ENCODE measurements at places on chromosomes 1 and 21.

- peak; percentile 67 for DNase-seq
Measured at GRCh38 chr1:207828485-207829158, 76.8 kb downstream of the CD46 start.

DNA sequence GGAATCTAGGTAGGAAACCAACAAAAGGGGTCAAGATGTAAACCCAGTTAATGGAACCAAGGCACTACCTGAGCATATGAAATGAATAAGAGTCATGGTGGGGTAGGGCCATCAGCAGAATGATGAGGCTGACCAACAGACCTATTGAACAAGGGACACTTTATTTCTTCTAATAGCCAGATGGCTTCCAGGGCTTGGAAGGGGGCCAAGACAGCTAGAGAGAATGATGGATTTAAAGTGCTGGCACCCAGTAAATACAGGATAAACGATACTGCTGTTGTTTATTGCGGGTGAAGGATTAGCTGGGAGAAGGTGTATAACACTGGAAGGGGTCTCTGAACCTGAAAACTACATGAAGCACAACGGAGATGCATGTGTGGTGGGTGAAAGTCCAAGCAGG lies 15.6 kb downstream of the DDAH1 start:
- no peak for DNase-seq

DNA sequence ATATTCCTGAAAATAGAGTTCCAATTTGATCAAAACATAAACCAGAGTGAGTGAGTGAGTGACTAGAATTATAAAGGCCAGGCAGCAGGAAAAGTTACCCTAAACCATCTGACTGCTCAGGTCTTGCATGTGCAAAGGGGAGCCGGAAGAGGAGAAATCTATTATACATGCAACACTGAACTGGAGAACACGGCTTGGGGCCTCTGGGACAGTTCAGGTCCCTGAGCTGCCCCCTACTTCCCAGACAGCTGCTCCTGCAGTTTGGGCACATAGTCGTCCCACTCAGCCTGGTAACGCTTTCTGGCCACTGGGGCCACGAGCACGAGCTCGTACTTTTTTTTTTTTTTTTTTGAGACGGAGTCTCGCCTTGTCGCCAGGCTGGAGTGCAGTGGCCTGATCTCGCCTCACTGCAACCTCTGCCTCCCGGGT lies 40.1 kb downstream of the PTPRC start:
- no peak for DNase-seq

GRCh38 chr1:28110555-28110954 lies 22.1 kb upstream of the EYA3 start:
- no peak for DNase-seq

DNA sequence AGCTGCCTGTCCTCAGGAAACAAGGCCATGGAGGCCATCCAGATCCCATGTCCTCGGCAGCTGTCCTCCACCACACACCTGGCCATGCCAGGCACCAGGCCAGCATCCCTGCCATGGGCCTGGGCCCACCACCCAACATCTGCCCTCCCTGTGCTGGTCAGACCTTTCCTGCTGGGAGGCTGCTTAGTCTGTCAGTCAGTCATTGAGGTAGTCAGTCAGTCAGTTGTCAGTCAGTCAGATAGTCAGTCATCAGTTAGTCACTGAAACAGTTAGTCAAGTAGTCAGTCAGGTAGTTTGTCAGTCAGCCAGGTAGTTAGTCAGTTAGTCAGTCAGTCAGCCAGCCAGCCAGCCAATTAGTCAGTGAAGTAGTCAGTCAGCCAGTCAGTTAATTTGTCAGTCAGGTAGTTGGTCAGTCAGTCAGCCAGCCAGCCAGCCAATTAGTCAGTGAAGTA lies 17.2 kb downstream of the KRTAP10-1 start:
- no peak for DNase-seq

DNA sequence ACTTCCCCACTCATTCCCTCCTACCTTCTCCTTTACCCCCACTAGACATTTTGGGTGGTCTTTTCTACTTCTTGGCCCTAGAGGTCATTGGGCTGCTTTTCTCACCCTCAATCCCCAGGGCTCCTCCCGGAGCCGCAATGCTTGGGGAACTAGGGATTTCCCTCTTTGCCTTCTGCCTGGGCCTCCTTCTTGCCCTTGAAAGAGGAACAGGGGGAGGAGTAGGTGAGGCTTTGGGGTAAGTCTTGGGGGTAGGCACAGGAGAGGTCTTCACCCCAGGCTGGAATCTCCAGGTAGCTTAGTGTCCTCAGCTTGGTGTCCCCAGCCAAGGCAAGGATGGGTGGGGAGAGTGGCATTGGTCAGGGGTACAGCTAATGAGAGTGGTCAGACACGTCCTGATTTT lies 56.2 kb upstream of the EPS8L3 start:
- no peak for DNase-seq

DNA sequence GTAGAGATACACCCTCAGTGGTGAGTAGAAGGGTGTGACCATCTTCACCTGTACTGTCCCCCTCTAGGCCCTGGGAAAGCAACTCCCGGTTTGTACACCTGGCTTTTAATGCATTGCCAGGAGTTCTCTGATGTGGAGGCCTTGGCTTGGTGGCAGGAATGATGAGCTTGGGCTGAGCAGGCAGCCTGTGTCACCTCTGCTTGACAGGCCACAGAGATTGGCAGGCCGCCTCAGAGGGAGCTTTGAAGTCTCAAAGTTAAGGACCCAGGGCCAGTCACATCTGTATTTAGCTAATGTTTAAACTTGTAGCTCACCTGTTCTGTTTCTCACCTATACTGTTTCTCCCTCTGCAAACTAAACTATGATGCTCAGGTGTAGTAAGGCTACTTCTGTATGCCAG lies 28.5 kb downstream of the HUNK start:
- DNase-seq, result no peak

DNA sequence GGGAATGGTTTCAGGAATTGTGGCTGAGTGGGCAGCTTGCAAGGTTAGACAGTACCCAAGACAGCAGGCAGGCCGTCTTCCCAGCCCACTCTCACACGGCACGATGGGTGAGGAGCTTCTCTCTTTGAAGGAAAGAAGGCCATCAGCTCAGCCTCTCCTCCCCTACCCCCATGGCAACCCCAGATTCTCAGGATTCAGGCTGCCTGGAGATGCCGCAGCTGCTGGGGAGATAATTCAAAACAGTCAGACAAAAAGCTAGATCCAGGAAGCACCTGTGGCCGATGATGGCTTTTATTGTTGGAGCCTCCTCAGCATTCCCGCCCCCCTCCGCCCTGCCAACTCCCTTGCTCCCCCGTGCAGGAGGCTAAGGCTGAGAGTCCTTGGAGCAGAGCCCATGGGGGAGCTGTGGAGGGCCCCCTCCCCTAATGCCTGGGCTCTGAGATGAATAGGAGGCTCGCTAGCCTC lies 220.5 kb downstream of the TRABD2B start:
- DNase-seq, result no peak

GRCh38 chr1:226350519-226350865 lies 41.5 kb upstream of the LIN9 start:
- DNase-seq, result no peak

DNA sequence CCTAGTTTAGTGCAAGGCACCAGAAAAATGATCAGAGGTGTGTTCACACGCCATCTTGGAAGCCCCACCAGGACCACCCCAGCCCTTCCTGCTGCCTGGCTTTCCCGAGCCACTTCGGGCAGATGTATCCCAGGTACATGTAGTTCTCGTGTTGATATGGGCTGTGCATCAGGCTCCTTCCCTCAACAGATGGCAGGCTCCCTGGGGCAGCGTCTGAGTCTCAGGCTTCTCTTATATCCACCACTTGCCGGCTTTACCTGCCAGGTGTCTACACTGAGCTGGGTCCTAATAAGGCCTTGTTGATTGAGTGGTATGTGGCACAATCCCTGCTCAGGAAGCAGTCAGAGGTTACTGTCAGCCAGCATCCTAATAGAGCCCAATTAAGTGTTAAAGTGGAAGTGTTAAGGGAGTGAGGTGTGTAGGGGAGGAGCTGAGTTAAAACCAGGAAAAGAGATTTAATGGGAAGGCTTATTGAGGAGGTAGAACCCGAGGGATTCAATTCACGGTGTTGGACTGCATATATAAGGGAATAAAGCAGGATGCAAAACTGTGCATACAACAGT lies 8.5 kb downstream of the GPA33 start:
- DNase-seq, result no peak

DNA sequence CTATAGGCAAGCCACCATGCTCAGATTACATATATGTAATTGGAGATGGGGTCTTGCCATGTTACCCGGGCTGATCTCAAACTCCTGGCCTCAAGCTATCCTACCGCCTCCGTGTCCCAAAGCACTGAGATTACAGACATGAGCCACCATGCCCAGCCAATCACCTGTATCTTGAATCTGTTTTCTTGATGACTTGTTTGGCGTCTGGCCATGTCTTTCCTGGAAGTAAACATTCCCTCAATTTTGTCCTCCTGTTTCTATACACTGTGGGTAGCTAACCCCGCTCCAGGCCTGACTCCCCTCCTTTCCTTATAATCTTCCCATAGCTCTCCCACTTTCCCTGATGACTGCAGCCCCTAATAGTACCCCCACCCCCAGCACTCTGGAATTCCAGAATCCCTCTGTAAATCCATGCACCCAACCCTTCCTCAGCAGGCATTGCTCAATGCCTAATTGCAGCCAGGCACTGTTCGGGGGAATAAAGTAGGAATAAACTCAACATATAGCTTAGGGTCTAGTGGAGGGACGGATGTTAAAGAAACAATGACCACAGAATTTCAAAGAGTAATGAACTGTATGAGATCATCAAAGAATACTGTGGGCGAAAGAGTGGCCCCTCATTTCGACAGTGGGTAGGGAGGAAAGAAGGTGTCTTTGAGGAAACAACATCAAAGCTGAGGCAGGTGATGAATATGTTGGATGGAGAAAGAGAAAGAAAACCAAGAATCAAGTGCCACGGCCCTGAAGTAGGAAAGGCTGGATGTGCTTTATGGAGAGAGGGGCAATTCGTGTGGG lies 161.5 kb downstream of the ADSS2 start:
- DNase-seq, result no peak

- DNase-seq, result no peak
Measured at GRCh38 chr1:53134961-53135734, 7.3 kb downstream of the SLC1A7 start.

DNA sequence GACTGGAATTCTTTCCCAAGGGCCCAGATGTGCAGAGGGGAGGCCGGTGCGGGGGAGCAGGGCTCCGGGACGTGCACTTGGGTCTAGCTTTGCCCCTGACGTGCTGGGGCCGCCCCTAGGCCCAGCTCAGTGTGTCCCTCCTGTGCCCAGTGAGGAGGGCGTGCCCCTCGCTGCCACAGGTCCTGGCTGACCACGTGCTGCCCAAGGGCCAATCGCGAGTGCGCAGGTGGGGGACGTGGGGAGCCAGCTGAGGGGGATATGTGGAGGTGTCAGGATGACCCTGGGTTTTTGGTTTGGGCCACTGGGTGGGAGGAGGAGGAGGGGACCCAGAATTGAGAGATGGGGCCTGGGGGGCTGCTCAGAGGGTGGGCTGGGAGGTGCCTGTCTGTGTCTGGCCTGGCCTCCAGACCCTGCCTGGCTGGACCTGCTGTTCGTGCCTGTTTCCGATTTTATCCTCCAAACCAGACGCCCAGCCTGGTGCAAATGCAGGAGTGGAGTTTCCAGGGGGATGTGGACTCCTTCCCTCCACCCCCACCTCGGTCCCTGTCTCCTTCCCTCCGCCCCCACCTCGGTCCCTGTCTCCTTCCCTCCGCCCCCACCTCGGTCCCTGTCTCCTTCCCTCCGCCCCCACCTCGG lies 6.1 kb upstream of the RNF223 start:
- DNase-seq, result peak; percentile 76

GRCh38 chr21:36945496-36946138 lies 20.9 kb downstream of the HLCS start:
- no peak for DNase-seq

DNA sequence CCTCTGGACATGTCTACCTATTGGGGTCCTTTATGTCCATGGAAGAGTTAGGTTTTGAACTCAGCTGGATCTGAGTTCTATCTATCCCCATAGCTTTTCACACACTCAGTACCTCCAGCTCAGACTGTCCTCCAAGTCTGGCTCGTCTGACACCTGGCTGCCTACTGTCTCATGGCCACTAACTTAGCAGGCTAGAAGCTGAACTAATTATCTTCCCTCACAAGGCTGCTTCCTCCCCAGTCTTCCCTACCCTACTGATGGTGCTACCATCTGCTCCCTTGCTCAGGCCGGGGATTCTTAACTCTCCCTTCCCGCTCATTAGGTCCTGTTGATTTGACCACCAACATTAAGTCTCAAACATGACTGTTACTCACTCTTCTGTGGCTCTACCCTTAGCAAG lies 13.4 kb downstream of the VANGL2 start:
- DNase-seq, result no peak

DNA sequence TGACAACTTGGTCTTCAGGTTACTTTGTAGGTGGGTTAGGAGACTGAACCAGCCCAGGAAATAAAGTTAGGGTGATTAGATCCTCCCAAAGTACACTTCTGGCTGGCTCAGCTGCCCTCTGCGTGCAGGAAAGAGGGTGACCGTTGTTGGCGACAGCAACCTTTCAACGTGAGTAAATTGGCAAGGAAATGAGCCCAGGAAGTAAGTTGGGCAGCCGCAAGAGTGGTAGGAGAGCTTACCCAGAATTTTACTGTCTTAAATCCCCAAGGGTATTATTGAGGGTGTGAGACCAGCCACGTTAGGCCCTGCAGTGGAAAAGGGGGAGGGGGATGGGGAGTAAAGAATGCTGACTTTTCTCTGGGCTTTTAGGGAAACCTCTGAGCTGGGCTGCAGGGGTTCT lies 1.6 kb downstream of the TENT5C start:
- no peak for DNase-seq

DNA sequence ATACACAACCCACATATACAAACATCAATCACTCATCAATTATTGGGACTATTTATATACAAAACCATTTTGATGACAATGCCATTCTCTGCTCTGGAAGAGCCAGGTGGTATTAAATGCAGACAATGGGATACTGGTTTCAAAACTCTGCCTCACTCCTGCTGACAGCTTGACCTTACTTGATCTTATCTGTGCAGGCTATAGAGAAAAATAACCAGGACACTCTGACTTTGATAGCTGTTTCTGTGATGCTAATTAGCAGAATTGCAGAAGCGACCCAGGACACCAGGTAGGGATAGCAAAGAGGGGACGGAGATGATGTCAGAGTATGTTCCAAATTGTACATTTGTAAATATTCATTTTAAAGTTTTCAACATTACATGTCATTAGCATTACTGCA lies 89.5 kb downstream of the OLFM3 start:
- DNase-seq, result no peak

DNA sequence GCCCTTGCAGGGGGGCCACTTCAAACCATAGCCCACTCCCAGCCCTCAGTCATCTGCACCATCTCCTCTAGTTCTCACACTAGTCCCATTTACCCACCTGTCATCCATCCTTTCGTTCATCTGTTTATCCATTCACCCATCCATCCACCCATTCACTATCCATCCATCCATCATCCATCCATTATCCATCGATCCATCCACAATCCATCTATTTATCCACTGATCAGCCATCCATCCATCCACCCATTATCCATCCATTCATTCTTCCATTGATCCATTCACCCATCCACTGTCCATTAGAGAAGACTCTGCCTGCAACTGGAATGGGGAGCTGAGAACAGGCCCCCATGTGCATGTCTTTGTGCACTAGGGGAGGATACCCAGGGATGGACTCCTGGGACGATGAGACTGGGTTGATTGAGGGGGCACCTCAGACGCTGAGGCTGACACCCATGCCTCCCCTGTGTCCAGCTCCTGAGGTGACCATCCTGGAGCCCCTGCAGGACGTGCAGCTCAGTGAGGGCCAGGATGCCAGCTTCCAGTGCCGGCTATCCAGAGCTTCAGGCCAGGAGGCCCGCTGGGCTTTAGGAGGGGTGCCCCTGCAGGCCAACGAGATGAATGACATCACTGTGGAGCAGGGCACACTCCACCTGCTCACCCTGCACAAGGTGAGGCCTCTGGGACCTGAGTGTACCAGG lies 97.9 kb downstream of the TRIM11 start:
- DNase-seq, result no peak

All from posterior cingulate gyrus (tissue), 11 donors.